ENCODE measurements at places on chromosomes 11 and 22.

- no peak for DNase-seq
These were observed 108.8 kb downstream of the MPPED1 start for GRCh38 chr22:43520632-43521039.

DNA sequence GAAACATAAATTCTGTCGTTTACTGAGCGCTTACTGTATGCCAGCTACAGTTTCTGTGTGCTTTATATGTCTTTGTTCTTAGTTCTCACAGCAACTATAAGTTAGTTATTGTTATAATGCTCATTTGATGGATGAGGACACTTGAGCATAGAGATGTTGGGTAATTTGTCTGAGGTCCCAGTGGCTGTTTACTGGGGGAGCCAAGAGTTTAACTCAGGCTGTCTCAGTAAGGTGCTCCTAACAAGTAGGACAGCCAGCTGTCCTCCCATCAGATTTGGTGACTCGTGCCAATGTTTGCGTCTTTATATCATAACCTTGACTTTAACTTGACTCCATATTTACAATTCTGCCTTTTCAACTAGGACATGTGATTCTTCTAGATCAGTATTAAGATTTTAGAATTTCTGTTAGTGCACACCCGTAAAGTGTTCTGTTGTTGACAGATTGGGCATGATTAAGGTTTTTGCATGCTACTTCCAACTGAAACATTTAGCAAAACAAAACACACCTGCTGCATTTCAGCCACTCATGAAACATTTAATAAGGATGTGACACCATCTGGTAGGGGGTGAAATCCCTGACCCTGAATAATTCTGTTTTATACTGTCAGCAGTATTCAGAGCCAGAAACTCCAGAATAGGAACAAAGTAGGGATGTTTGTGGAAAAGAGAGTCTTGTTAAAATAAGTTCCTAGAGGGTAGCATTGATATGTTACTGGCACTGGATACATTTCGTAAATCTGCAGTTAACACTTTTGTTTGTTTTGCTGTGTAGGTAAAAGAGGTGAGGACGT, 1.9 kb downstream of the REXO2 start:
- DNase-seq = no peak

DNA sequence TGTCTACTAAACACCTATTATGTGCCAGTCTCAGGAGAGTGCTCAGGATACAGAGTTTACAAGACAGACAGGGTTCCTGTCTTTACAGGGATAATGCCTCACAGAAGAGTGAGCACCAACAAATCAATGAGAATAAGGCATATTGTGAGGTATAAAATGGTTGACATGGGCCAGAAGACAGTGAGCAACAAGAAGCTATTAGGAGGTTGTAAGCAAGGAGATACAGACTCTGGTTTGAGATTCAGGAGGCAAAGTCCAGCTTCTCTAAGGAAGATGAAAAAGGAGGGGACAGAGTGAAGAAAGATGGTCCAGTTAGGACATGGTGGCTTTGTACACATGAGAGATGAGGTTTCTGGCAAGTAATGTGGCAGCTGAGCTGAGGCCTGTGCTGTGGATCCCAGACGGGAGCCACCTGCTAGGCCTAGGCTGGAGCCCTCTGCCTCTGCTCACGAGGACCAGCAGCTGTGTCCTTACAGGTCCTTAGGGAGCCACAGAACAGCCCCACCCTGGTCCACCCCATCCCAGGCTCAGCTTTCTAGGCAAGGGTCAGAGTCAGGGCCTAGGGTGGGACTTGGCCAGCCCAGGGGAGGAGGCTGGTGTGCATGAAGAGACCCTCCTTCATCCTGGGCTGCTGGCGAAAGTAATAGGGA, 110.5 kb downstream of the ZNF280B start:
- no peak for DNase-seq

GRCh38 chr11:129846508-129847335, 31.1 kb downstream of the TMEM45B start:
- DNase-seq = peak; percentile 85

- DNase-seq = no peak
These were observed 17.4 kb downstream of the ATP5MG start for GRCh38 chr11:118418766-118419165.

DNA sequence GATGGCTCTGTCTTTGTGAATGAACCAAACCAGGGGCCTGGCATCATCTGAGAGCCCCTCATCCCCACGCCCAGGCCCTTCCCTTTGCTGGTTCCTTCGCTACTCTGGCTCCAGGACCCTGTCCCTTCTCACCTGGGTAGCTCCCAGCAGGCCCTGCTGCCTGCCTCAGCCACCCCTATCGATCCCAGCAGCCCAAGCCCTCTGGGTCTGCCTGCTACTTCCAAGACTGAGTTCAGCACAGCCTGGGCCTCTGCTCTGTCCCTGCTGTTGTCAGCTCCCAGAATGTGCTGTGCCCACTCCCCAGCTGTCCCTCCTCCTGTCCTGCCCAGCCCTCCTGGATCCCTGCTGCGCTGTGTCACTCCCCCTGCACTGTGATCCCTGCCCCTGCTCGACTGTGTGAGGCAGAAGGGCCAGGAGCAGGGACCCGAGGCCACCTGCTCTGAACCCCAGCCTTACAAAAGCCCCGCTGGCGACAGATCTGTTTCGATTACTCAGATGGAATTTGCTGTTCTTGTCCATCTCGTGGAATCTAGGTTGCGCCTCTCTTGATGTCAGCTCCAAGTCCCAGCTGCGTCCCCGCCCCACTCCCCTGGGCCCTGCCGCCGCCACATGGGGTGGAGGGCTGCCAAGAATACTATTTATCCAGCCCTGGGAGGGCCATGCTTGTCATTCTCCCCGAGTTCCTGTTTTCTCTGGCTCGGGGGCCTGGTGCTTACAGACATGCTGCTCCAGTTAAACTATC, 13.0 kb downstream of the MRPL21 start:
- peak; percentile 53 for DNase-seq

DNA sequence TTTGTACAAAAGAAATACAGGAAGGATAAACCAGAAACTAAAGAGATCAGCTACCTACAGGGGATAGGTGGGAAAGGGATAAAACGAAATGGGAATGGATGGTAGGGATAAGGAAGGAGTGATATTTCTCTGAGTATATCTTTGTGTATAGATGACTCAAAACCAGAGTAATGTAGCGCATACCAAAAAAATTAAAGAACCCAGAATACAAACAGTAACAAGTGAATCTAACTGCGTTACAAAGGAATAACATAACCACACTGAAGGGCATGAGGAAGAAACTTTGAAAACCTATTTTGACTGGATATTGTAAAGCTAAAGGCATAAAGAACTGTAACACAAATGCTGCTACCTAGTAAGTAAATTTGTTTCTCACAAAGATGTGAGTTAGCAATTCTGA, 37.9 kb downstream of the MAPK1 start:
- DNase-seq = no peak

DNA sequence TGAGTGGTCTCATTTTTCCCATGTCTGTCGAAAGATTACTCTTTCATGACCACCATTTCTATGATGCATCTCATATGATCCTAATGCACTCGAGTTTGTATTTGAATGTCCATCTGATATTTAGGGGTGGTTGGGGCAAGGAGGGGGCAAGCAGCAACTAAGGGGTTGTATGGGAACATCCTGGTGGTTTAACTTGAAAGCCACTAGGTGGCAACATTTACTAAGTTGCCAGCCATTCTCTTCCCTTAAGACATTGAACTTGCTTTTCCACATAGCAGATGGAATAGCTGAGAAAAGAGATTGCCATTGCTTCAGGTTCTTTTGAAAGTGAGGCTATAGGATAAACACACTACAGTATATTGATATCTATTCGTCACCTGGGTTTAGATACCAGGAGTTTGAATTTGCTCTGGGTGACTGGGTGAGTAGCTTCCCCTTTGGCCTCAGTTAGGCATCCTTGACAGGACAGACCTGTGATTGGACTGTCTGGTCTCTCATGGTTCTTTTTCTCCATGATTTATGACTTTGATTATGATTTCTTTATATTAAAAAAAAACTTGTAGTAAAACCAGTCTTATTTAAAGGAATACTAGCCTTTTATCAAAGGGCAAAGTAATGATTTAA, 32.4 kb downstream of the NF2 start:
- DNase-seq = peak; percentile 36

DNA sequence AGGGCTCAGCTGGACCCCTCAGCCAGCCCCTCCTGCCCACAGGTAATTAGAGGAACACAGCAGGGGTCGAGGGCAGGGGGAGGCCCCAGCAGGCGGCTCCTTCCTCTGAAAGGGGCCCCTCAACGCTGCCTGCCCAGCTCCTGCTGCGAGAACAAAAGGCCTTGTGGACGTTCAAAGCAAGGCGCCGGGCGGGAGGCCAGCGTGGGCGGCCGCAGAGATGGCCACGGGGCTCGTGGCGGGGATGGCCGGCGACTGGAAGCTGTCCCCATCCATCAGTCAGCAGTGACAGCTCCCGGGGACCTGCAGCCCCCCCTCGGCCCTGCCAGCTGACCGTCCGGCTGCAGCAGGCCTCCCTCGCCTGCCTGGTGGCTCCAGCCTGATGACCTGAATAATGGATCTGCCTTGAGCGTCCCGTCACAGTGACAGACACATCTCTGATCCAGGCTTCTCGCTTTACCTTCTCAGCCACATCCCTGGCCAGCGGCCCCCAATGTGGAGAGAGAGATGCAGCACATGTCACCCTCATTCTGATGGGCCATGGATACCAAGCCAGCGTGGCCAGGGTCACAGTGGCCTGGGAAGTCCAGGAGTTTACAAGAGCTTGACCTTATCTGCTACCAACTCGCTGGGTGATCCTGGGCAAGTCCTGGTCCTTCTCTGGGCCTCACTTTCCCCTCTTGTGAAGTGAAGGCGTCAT, 159.3 kb downstream of the MN1 start:
- no peak for DNase-seq

- DNase-seq = peak; percentile 40
These were observed 16.5 kb upstream of the TPBGL start for GRCh38 chr11:75223954-75224643.

- no peak for DNase-seq
These were observed 80.4 kb downstream of the MYO18B start for GRCh38 chr22:25822344-25822743.

DNA sequence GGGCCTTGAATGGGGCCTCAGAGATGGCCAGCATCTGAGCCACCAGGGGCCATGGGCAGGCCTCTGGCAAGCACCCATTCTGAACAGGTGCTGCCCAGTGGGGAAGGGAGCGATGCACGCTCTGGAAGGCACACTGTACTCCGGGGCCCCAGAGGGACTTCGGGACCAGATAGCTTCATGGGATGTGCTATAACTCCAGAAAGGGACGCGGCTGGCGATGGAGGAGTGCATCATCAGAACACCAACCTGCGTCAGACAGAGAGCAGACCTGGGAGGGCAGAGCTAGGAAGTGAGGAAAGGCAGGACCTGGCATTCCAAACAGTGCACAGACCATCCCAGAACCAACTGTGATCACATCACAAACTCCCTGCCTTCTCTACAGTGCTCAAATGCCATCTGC, 16.8 kb downstream of the DGCR2 start:
- no peak for DNase-seq

DNA sequence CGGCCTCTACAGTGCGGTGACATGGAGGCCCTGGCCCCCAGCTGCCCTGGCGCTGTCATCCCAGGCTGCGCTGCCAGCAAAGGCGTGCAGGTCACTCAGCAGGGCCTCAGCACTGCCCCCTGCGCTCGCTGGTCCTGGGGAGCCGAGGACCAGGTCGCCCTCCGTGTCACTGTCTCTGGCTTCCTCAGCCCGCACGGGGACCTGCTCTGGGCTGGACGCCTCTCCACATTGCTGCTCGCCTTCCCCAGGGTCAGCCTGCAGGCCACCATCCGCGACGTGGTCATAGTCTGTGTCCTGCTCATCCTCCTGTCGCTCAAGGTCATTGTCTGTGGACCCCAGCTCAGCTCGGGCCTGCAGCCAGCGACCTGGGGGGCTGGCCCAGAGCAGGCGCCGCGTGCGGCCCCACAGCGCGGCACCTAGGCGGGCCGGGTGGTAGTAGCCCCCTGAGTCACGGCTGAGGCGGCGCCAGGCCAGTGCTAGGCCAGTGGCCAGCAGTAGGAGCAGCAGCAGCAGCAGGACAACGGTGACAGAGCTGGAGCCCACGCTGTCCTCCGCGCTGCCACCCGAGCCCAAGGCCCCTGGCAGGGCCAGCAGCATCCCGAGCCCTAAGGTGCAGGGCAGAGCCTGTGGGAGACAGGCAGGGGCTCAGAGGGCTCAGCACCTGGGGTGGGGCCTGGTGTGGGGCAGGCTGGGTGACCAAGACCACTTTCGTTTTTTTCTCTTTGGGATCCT, 1.6 kb downstream of the PTPRCAP start:
- DNase-seq = no peak

DNA sequence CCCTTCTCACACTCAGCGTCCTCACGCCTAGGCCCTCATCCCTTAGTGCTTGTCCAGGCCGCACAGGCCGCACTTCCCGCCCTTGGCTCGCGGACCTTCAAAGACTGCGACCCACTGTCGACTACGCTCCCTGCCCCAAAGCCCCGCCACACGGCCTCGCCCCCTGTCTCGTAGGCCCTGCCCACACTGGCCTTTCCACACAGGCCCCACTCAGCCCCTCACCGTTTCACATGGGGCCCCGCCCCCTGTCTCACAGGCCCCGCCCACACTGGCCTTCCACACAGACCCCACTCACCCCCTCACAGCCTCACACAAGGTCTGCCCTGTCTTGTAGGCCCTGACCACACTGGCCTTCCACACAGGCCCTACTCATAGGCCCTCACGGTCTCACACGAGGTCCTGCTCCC, 11.0 kb downstream of the NRXN2 start:
- no peak for DNase-seq

DNA sequence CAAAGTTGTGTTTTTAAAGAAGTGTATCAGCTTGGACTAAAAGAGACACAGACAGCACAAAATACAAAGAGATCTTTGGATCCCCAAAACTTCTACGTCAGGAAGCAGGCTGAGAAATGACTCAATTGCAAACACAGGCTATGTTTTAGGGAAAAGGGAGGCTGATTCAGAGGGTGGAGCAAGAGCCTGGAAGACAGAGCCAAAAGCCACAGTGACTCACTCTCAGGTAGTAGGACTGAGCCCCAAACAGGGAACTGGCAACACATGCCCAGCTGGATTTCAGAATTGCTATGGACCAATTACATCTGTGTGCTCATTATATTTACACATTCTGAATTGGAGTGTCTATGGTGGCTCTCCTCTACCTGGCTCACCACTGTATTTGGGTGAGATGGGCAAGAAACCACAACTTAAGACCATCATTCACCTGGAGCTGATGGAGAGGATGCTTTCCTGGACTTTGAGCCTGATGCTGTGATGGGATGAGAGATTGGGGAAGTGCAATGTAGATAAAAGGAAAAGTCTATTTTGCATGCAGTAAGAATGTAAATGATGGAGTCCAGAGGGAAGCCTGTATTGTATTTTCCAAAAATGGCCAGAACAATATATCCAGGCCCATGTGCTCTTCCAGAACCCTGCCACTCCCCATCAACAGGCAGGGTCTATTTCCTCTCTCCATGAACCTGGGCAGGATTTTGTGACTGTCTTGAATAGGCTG, 20.8 kb upstream of the LINC01488 start:
- DNase-seq = peak; percentile 89

GRCh38 chr11:72821920-72822799, 7.9 kb downstream of the ATG16L2 start:
- DNase-seq = no peak

GRCh38 chr11:9600644-9601036, 27.2 kb downstream of the WEE1 start:
- no peak for DNase-seq

All from A172 (cell line).